Activated CD4-positive, alpha-beta T cell treated with anti-CD3 and anti-CD28 coated beads, Interleukin-2, amount 10 ng/mL, durations not matched to agents 24 days and 14 days (primary cell): ENCODE measurements at places on chromosomes 16 and 17. TPM values are rescaled to one million over a fixed set of nuclear protein-coding genes. Genes with fewer than 3 reads are reported as not detected.

The HGS gene
- total RNA-seq: 136 and 137 TPM in 2 replicates

The USP10 gene
- 148 and 177 TPM in 2 replicates for total RNA-seq

DNA sequence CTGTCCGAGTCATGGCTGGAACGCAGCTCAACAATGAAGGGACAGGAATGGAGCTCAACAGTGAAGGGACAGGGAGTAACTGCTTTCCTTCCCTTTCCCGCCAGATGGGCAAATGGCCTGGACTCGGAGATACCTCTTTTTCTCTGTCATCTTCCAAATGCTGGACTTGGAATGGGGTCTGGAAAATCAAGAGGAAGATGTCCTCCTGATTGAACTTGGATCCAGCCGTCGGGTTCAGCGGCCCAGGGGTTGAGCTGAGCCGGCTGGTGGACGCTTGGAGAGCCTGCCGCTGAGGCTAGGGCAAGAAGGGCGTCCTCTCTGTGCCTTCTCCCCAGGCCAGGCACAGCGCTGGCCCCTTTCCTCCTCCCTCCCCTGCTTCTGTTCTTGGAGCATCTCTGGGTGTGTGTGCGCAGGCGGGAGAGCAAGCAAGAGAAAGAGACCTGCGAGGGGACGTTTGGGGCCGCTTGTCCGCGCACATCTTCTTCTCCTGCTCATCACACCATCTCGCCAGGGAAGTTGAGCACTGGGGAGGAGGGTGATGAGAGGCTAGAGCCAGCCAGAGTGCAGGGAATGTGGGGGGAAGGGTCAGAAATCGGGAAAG, 6.6 kb downstream of the NEUROD2 start:
- no peak for DNase-seq

DNA sequence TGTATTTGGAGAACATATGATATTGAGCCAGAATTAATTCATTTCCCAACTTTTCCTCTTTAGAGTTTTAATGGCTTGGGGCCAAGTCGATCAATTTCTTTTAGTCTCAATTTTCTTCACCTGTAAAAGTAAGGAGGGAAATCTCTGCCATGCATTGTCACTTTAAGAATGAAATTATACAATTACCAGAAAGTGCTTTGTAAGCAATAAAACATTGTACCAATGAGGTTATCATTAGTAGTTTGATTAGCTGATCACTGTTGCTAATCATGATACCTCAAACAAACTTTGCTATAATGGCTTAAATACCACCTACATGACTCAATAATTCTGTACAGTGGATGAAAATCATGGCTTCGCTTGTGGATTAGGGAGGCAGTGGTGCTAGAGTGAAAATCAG, 1525.8 kb upstream of the GOT2 start:
- no peak for DNase-seq
